ENCODE measurements at places on chromosomes 11 and 22.

DNA sequence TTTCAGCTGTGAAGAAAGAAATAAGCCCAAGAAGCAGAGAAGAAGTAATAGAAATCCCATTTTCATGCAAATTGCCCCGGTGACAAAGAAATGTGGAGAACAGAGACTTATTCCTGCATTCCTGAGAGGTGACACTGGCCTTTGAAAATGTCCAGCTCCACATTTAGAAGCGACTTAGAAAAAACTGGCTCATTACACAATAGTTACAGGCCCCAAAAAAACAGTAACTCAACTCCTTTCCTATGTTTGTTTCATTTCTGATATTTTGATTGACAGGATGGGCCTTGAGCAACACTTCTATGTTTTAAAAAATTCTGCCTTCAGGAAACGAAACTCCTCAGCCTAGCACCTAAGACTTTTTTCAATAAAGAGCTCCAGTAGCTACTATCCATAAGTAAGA, 726.9 kb upstream of the TENM4 start:
- no peak for DNase-seq

- DNase-seq = no peak
These were observed 52.3 kb downstream of the BARX2 start for GRCh38 chr11:129427816-129428406.

DNA sequence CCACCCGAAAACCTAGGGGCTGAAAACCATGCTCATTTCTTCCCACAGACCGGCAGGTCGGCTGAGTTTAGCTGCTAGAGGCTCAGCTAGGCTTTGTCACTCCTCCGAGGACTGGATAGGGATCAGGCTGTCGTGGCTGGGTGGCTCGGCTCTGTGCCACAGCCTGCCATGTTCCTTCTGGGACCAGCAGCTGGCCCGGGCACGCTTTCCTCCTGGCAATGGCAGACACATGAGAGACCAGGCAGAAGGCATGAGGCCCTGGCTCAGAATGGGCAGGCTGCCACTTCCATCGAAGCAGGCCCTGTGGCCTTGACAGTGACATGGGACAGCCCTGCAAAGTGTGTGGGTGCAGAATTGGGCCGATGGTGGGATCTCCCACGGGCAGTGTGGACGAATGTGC, 20.9 kb downstream of the PARVG start:
- no peak for DNase-seq

DNA sequence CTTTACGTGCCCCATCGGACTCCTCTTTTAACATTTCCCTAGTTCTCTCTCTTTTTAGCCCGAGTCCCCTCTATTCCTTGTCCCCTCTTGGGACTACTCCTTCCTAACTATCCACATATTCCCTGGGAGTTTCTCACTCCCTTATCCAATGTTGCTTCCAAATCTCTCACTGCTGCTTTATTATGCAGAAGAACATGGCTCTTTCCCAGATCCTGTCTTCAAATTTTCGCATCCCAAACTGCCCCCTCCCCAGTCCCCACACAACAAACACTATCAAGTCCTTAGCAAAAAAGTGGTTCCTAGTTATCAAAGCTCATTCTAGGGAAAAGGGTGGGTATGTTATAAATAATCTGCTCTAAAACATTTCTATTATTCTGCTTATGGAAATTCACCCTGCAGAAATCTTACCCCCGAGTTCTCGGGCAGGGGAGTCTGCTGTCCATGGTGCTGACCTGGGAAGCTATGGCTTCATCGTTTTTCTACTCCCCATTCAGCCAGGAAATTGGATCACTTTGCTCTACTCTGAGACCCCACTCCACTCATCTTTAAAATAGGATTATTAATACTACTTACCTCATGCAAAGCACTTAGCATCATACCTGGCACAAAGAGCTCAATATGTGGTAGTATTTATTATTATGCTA, 393.5 kb downstream of the BUD13 start:
- DNase-seq = peak; percentile 8

GRCh38 chr11:46615756-46616155, 1.3 kb downstream of the HARBI1 start:
- DNase-seq = no peak

- no peak for DNase-seq
These were observed 314.4 kb downstream of the CASP12 start for GRCh38 chr11:104583857-104584256.

DNA sequence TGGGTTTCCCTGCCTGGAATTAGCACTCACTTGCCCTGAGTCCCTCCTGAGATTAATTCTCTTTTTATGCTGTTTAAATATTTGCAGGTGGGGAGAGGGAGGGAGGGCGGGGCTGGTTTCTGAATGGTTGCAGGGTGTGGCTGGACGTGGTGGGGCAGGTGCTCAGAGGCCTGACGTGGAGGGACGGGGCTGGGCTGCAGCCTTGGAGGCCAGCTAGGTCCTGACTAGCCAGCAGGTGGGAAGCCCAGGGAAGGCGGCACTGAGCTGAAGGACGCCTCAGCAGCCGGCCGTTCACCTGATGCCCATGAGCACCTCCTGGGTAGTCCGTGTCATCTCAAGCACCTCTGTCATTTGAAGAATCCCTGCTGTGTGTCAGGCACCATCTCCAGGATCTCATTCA, 21.3 kb downstream of the SGSM1 start:
- DNase-seq = no peak

- DNase-seq = no peak
These were observed 13.1 kb downstream of the USP2 start for GRCh38 chr11:119368121-119369034.

- no peak for DNase-seq
These were observed 18.0 kb upstream of the TMEM135 start for GRCh38 chr11:87019613-87020271.

DNA sequence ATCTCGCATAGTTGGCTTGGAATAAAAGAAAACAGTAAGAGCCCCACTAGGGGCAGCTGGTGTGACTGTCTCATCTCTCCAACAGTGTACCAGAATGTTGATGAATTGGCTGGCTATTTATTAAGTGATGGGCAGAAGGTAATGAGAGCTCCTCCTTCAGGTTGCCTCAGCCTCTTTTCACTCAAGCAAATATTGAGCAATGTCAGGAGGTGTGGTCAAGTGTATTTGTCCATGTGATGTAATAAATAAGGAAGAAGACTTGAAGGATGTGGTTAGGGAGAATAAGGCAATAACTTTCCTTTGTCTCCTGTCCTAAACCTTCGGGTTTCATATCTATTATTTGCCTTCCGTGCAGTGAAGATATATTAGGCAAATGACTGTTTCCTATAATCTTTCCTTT, at the start of gene TCN1:
TCN1 (minus strand) TSS at position 91 of the 400 bp plus-strand sequence; CDS start at position 74, 17 bp downstream.
- DNase-seq = no peak

GRCh38 chr11:94671553-94672366, 96.4 kb upstream of the AMOTL1 start:
- no peak for DNase-seq

- no peak for DNase-seq
These were observed 121.6 kb downstream of the KCNQ1 start for GRCh38 chr11:2566223-2567025.

- no peak for DNase-seq
These were observed 34.4 kb upstream of the PPARA start for GRCh38 chr22:46115755-46116490.

GRCh38 chr11:117020869-117021564, 77.2 kb downstream of the SIK3 start:
- DNase-seq = no peak

GRCh38 chr11:126164781-126165180, 46.7 kb downstream of the RPUSD4 start:
- no peak for DNase-seq

- no peak for DNase-seq
These were observed 257.8 kb upstream of the LUZP2 start for GRCh38 chr11:24238771-24239645.

GRCh38 chr11:94326947-94327346, 22.6 kb downstream of the IZUMO1R start:
- DNase-seq = no peak

- DNase-seq = no peak
These were observed 31.2 kb downstream of the KCNJ1 start for GRCh38 chr11:128835741-128836430.

DNA sequence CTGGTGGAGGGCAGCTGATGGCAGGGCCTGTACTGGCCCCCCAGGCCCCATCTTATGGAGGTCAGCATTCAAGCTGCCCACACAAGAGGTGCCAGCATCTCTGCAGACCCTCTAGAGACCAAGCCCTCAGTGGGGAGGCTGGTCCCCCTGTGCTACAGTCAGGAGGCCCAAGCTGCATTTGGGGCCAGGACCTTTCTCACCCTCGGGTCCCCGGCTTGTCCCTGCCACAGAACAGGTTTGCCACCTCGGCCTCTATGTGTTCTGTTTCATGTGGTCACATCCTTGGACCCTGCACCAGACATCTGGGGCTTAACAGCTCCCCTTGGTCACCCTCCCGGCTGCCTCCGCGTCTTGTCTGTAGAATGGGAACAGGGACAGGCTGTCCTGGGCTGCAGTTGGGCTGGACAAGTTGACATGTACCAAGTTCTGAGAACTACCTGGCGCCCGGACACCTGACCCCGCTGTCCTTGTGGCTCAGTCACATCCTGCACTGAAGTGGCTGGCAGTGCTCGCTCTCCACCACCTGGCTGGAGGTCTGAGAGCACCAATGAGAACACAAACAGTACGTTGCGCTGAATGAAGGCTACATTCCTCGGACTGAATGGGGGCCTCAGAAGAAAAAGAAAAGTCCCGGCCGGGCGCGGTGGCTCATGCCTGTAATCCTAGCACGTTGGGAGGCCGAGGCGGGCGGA, 2.7 kb upstream of the PLXNB2 start:
- no peak for DNase-seq

DNA sequence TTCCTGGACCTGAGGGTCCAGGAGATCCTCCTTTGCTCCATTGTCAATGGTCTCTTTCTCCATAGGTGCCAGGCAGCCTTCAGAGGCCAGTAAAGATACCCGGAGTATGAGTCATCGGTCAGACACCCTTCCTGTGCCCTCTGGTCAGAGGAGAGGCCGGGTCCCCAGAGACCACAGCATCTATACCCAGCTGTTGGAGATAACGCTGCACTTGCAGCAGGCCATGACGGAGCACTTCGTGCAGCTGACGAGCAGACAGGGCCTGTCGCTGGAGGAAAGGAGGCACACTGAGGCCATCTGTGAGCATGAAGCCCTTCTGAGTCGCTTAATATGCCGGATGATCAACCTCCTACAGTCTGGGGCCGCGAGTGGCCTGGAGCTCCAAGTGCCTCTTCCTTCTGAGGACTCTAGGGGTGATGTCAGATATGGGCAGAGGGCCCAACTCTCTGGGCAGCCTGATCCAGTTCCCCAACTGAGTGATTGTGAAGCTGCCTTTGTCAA, at the start of gene ACCSL:
ACCSL (plus strand) TSS at position 51 of the 501 bp plus-strand sequence; CDS start at position 107, 56 bp downstream.
- no peak for DNase-seq

DNA sequence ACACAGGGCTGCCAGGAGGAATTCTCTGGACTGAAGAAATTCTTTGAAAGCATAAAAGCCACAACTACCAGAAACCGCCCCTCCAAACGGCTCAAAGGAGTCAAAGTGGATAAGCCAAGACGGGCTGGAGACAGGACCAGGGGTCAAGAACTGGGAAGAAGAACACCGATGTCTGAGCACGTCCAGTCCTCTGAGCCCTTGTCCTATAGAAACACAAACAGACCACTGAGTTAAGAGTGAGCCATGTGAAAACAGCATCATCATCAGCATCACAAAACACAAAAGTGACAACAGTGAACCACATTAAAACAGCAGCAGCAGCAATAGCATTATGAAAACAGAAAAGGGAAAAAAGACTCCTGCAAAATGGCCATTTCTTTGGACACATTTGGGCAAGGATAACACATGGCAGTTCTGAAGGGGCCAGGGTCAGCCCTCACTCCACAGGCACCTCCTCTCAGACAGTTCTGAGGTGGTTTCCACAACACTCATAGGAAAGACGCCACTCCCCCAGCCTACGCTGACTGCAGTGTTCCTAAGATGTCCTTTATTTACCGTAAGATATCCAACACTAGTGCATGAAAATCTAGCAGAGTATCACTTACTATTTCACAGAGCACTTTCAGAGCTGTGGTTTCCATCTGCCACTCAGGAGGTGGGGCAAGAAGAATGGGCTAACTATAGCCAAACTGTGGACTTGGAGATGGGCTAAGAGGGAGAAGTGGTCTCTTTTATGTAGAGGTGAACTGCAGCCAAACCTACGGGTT, 28.6 kb upstream of the YPEL1 start:
- no peak for DNase-seq

DNA sequence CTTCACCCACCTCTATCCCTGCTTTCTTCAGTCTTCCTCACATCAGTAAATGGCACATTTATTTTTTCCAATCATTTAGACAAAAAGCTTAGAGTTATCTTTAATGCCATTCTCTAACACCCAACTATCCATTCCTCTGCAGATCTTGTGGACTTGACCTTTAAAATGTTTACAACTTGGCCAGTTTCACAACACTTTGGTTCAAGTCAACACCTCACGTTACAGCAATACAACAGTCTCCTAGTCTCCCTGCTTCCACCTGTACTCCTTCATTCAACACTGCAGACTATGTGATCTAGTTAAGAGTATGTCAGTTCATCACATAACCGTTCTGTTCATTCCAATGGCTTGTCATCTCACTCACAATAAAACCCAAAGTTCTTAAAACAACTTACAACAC, 305.2 kb downstream of the SWAP70 start:
- DNase-seq = no peak

- no peak for DNase-seq
These were observed 6.4 kb downstream of the NPTXR start for GRCh38 chr22:38837414-38837928.

GRCh38 chr11:31870609-31871309, 59.6 kb upstream of the PAX6 start:
- peak; percentile 43 for DNase-seq

GRCh38 chr11:87493516-87493915, 455.8 kb downstream of the TMEM135 start:
- no peak for DNase-seq

GRCh38 chr11:133808393-133809140, 36.7 kb downstream of the SPATA19 start:
- no peak for DNase-seq

DNA sequence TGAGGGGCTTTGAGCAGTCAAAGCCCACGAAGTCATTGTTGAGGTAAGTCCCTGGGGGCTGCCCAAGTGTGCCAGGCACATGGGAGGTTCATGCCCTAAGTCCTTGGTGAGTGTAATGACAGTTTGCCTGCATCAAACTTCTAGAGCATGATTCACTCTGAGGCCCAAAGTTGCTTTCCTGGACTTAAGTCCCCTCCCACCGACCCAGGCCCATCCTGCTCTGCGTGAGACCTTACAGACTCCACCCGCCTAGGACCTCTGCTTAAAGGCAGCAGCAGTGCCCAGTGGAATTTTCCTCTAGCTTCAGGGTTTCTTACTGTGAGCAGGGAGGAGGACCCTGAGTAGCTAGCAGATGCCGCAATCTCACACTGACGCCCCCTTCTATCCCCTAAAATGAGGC, 5.7 kb upstream of the PVALB start:
- DNase-seq = no peak

- no peak for DNase-seq
These were observed 389.2 kb downstream of the JRKL start for GRCh38 chr11:96779030-96779429.

DNA sequence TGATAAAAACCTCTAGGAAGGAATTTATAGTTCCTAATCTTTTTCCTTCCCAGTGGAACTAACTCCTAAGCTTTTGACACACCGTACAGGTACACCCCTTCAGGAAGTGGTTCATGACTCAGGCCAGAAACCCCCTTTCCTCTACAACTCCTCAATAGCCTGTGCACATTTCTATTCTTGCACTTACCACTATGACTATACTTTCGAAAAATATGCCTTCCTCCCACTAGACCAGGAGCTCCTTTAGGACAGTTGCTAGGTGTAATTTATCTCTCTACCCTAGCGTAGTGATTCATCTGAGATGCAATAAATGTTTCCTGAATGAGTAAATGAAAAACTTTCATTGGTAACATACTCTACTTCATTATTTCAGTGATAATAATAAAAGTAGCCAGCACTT, 14.5 kb downstream of the MAP6 start:
- no peak for DNase-seq
